Kidney (tissue), 22 donors: ENCODE measurements at places on chromosomes 16 and 17.

DNA sequence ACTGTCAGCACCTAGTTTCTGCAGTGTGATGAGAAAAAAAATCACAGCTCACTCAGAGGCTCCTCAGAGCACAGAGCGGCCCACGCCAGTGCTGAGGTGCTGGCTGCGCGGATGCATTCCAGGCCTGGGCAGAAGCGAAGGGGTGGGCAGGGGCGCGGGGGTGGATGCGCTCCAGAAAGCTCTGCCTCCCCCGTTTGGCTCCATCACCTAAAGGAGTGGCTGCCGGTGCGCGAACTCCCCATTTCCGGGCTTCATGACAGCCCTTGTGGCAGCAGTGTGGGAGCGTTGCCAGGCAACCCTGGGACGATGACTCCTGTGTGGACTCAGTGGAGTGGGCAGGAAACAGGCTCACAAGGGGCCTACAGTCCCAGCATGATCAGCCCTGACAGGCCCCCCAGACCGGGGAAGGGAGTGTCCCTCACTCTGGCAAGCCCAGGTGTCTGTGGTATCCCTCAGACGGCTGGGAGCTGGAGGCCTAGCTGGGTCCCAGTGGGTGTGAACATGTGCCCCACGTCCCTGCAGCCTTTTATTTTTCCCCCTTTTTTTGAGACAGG, 32.8 kb upstream of the NUDT16L1 start:
- DNase-seq: peak; percentile 95

GRCh38 chr17:57071991-57072944, 12.8 kb upstream of the AKAP1 start:
- no peak for DNase-seq

GRCh38 chr17:8273884-8274444, 14.5 kb upstream of the RANGRF start:
- peak; percentile 85 for DNase-seq

- no peak for DNase-seq
Measured at GRCh38 chr17:36059406-36059805, 4.7 kb upstream of the CCL18 start.

DNA sequence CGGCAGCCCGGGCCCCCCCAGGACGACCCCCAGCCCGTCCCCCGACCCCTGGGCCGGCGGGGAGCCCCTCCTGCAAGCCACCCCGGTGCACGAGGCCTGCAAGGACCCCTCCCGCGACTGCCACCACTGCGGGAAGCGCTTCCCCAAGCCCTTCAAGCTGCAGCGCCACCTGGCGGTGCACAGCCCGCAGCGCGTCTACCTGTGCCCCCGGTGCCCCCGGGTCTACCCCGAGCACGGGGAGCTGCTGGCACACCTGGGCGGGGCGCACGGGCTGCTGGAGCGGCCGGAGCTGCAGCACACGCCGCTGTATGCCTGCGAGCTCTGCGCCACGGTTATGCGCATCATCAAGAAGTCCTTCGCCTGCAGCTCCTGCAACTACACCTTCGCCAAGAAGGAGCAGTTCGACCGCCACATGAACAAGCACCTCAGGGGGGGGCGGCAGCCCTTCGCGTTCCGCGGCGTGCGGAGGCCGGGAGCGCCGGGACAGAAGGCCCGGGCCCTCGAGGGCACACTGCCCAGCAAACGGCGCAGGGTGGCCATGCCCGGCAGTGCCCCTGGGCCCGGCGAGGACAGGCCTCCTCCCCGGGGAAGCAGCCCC, 15.6 kb upstream of the ZFPM1 start:
- peak; percentile 48 for DNase-seq

DNA sequence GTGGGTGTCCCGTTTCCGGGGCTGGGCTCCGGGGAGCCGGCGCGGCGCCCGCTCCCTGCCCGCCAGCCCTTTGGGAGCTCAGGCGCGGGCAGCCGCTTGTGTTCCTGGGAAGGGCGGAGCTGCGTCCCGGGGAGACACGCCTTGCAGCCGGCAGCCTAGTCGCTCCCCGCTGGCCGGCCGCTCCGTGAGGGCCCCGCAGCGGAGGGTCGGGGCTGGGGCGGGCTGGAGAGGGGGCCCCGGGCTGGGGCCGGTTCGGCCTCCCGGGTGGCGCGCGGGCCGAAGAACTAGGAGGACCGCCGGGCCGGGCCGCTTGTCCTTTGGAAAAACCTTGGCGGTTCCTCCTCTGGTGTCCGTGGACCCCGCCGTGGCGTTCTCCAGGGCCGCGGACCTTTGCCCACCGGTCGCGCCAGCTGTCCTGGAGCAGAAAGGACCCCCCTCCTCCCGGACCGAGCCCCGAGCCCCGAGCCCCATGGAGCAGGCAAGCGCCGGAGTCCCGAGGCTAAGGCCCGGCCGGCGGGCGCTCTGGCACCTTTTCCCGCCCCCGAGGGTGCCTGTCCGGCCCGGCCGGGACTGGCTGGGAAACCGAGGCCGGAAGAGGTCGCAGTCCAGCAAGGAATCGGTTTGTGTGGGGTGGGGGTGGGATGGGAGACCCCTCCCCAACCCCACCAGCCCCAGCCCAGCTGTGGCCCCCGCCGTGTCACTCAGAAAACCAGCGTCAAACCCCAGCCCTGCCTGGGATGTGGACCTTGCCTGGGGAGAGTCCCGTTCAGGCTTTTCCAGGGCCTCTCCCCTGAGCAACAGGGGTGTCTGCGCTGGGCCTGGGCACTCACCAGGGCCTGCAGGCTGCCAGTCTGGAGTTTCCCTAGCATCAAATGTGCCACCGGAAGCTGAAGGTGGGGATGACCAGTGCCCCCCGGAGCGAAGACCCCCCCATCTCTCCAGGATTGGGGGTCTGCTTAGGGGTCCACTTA, 6.8 kb upstream of the TBC1D3B start:
- DNase-seq: peak; percentile 91

DNA sequence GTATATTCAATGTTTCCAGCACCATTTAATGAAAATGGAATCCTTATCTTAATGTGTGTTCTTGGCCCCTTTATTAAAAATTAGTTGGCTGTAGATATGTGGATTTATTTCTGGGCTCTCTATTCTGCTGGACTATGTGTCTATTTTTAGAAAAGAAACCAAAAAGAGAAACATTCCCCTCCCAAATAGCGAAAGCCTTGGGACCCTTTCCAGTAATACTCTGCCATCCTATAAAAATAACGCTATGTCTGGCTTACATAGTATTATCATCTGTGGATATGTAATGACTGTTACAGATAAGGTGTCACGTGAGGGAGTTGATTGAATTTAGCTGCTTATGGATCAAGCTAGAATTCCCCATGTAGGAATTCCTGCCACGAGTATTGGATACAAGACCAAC, 279.3 kb upstream of the KIF2B start:
- DNase-seq: no peak
